ENCODE measurements at places on chromosomes 6 and 20.
A peak's percentile ranks its signal among the peaks of the same experiment; 100 is the strongest.

DNA sequence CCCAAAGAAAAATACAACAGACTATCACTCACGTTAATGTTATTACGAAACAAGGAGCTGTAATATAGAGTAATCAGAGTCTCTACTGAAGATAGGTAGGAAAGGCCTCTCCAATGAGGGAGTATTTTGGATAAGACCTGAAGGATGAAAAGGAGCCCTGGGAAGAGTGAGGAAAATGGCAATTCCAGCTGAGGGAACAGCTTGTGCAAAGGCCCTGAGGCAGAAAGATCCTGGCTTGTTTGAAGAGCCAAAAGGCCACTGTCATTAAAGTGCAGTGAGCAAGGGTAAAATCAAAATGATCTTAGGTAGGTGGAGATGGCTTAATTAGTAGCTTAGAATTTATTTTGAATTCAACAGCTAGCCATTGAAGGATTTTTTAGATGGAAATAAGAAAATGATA is 138.6 kb downstream of the KHDC1L start:
- DNase-seq = no peak

- no peak for DNase-seq
These were observed 32.2 kb upstream of the FANCE start for GRCh38 chr6:35419961-35420360.

DNA sequence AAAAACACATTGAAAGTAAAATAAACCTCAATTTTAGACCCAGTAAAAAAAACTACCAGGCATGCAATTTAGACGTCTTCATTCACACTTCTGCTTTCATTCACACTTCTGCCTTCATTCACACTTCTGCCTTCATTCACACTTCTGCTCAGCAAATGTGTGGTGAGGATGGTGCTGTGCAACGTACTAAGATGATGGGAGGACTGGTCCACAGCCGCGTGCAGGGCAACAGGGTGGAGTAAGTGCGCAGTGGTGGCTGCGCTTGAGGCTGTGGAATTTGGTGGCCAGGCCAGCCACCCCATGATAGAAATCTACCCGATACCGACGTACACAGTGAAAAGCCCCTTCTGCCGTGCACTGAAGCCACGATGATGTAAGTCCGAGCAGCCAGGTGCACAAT is 114.3 kb upstream of the CD93 start:
- DNase-seq = no peak

DNA sequence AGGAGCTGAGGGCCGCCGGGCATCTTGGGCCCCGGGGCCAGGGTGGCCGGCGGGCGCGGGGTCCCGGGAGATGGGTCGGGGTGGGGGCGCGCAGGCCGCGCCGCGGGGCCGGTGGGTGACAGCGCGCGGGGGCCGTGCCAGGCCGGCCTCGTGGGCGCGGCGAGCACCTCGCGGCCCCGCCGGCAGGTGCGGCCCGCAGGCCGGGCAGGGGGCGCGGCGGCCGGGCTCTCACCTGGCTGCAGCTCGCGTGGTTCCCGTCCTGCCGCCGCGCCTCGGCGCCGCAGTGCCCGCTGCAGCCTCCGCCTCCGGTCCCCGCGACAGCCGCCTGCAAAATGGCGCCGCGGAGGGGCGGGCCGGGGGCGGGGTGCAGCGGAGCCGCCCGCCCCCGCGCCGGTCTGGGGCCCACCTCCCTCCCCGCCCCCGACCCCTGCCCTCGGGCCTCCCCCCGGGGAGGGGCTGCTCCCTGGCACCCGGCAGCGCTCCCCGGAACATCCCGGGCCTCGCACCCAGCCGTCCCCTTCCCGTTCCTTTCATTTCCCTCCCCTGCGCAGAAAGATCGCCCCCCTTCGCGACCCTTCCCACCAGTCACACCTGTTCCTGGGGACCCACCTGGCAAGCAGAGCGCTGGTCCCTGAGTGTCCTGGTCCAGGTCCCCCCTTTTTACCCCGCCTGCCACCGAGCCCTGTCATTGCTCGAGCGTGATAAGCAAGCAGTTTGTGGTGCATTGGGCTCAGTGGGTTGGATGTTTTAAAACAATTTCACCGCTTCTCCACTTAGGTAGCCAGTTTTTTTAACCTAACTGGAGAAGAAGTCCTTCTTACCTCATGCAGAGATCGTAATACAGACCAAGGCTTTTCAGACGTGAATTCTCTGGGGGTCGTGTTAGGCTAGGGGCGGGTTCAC is at the start of gene SLC23A2:
Gene SLC23A2, minus strand, starts transcription at position 337 of the 903 bp plus-strand sequence. CDS start 68,948 bp downstream, outside the sequence.
- DNase-seq = peak; percentile 78

- DNase-seq = no peak
These were observed 2.5 kb upstream of the HSPA12B start for GRCh38 chr20:3729811-3730540.

GRCh38 chr6:29617782-29618554 is 15.0 kb downstream of the GABBR1 start:
- peak; percentile 10 for DNase-seq

DNA sequence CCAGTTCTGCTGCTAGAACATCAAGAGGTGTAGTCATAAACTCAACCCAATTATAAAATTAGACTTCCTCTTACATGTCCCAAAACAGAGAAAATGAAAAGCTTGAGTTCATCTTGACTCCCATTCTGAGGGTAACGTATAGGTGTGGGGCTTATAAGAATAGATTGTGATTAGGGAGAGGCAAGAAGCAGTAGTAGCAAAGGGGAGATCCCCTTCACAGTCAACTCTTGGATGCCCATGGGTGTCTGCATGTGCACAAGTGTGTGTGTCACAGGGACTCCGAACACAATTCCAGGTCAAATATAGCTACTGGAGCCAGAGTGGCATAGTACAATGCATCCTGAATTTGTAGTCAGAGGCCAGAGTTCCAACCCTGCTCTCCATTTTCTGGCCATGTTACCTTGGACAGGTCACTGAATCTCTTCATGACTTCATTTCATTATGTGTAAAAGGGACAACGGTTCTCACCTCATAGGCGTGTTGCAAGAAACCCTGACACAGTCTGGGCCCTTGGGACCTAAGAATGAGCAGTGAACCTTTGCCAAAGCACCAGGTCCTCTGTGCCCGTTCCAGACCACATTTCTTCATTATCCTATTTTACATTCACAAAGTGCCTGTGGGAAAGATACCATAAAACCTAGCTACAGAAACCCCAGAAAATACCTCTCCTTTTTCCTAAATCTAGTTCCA is 11.8 kb downstream of the GSTA4 start:
- no peak for DNase-seq

- DNase-seq = no peak
These were observed 102.3 kb upstream of the CDYL start for GRCh38 chr6:4673861-4674260.

DNA sequence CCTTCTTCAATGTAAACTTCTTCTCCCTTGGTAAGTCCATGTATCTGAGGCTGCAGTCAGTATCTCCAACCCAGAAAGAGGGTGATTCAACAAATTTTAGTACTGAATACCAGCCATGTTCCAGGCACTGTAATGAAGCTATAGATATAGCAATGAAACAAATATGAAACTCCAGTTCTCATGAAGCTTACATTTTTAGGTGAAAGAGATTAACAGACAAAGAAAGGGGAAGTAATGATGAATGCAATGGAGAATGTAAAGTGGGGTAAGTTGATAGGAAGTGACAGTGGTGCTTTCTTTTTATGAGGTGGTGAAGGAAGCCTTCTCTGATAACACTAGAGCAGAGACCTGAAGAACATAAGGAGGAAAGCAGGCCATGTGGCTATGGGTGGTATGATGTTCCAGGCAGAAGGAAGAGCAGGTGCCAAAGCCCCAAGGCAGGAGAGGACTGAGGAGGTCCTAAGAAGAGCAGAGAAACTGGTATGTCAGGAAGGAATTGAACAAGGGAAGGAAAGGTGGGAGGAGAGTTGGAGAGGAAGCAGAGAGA is 143.6 kb downstream of the TFAP2B start:
- DNase-seq = no peak

DNA sequence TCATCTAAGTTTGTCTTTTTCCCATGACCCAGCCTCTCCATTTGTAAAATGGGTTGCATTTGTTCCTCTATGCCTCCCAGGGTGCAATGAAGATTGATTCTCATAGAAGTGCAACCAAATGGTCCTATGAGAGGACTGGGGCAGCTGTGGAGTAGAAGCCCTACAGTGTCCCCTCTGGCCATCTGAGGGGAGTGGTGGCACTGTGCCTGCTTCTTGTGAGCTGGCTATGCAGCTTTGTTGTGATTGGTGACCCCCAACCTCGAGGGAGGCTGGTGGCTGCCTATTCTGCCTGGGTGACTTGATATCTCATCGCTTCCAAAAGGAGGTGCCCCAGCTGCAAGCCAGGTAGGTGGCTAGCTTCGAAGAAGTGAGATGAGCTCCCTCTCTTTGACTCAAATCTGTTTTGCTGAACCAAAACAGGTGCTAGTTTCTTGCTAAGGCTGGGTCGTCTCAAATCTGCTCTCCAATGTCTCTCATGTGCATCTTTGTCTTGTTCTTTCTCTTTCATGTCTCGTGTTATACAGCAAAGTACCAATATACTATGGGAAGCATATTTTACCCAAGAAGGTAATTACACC is 33.9 kb downstream of the TXLNB start:
- DNase-seq = no peak

DNA sequence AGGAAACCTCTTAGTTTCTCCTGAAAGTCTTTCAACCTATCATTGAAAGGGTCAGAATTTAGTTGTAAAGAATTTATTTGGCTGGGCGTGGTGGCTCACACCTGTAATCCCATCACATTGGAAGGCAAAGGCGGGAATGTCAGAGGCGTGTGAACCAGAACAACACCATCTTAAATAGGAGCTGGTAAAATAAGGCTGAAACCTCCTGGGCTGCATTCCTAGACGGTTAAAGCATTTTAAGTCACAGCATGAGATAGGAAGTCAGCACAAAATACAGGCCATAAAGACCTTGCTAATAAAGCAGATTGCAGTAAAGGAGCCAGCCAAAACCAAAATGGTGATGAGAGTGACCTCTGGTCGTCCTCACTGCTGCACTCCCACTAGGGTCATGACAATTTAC is 29.6 kb downstream of the OR2B2 start:
- no peak for DNase-seq

DNA sequence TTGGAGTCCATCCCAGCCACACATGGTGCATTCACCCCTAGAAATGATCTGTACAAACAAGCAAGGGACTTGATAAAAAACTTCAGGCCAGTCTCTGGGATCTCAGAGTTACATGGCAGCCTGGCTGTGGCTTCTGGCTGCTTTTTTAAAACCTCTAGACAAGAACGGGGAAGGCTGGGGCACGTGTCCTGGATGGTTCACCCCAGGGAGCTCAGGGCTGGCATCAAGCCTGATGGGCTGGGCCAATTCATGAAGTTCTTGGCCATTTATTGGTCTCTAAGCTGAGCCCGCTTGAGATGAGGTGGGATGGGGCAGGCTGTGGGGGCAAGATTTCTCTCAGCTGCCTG is 10.4 kb upstream of the ZFAND3 start:
- DNase-seq = no peak

- no peak for DNase-seq
These were observed 461.1 kb downstream of the MMUT start for GRCh38 chr6:49001856-49002541.

DNA sequence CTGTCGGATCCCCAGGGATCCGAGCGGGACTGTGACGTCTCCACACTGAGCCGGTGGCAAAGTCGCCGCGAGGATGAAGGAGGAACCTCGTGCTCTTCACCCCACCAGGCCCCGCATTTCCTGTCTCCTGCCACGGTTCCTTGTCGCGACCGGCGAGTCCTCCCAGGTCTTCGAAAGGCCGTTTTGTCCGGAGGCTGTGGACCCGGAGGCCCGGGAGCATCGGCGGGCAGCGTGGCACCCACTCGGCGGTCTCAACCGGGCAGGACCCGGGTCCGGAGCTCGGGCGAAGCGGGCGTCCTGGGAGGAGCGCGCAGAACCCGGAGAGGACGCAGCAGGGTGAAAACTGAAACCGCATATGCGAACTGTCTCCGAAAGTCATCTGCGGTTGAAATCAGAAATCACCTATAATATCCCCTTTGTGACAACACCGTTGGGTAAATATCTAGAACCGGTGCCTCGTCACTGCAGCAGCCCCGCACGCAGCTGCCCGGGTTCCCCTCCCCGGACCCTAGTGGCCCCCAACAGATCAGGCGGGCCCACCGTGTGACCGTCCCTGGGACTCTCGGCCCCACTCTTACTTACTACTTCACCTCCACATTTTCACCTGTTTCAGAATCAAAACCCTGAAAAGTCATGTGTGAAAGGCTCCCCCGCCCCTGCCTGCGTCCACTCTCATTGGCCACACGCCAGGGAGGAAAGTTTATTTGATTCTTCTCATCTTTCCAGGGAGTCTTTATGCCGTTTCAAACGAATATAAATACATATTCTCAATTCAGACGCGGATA is 3.1 kb upstream of the ULBP2 start:
- peak; percentile 43 for DNase-seq

DNA sequence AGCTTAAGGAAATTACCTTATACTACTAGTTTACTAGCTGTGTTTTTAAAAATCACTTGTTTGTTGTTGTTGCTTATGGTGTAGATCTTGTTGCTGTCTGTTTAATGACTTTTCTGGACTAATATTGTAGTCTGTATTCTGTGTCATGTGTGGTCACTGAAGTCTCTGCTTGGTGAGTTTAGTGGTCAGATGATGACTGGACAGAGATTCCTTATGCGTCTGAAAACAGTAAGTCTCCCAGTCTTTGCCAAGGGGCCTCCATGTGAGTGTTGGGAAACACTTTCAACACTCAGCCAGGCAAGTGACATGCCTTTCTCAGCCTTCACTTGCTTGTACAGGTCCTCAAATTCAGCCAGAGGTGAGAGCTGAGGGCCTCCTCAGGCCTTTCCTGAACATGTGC is 256.9 kb upstream of the RNF24 start:
- DNase-seq = no peak

- no peak for DNase-seq
These were observed 279.6 kb upstream of the JARID2 start for GRCh38 chr6:14966096-14966905.

GRCh38 chr6:112691289-112691688 is 344.2 kb downstream of the RFPL4B start:
- DNase-seq = no peak

GRCh38 chr20:41572010-41572572 is 46.1 kb downstream of the CHD6 start:
- no peak for DNase-seq

DNA sequence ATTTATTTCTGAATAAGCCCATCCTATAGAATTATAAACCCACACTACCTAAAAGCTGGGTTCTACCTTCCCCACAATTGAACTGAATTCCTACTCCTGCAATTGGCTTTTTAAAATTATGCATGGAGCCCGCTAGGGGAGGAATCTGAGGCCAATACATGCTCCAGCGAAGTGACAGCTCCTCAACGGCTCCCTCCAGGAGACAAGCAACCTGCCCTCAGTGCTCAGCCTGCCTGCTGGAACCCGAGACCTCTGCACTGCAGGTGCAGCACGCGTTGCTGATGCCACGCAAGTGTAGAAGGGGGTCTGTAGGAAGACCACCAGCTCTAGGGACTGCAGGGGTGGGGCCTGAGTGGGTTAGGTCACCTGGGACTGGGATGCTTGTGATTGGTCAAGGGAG is 170.2 kb upstream of the CDYL start:
- DNase-seq = no peak

GRCh38 chr6:78093906-78094305 is 441.1 kb downstream of the MEI4 start:
- DNase-seq = no peak

DNA sequence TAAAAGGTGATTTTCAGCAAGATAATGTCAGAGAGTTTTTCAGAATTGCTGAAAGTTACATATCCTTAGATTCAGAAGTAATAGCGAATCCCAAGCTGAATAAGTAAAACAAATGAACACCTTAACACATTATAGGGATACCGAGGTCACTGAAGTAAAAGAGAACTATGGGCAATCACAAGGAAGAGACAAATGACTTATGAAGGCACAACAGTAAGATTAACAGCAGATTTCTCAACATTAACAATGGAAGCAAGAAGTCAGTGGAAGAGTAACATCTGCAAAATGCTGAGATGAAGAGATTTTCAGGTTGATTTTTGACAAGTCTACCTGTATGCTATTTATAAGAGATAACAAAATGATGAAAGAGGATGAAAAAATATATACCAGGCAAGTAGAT is 86.1 kb upstream of the EZR start:
- DNase-seq = no peak
